ENCODE measurements at places on chromosomes 2 and 18. TPM values are rescaled to one million over a fixed set of nuclear protein-coding genes. Genes with fewer than 3 reads are reported as not detected.

Gene IDH1
- total RNA-seq = 122 TPM

Gene COLEC12
- 93.7 TPM for total RNA-seq

Gene PRLH
- total RNA-seq = not detected

Gene PPIL3
- total RNA-seq = 40.0 TPM

Gene CHRND
- total RNA-seq = 1.7 TPM

Gene FIGLA
- not detected for total RNA-seq

Gene NEB
- total RNA-seq = 9.6 TPM

Gene CHRNG
- not detected for total RNA-seq

Gene TCF23
- total RNA-seq = 1.7 TPM

Gene SEPTIN10
- total RNA-seq = 121 TPM

Gene UGT1A3
- total RNA-seq = not detected

Gene IL36A
- total RNA-seq = not detected

Gene SERPINB11
- total RNA-seq = 16.6 TPM

Gene GNAL
- 2.9 TPM for total RNA-seq

Gene GALM
- total RNA-seq = 15.4 TPM

Gene SPEG
- total RNA-seq = 61.9 TPM

Gene GPAT2
- 2.6 TPM for total RNA-seq

Gene C1QL2
- 0.48 TPM for total RNA-seq

Gene BIN1
- 47.7 TPM for total RNA-seq

Gene THSD7B
- total RNA-seq = 2.2 TPM

Gene RUFY4
- 13.7 TPM for total RNA-seq

Gene POTEI
- 0.96 TPM for total RNA-seq

Gene SIX3
- total RNA-seq = not detected

Gene TMEM37
- not detected for total RNA-seq

Gene WDPCP
- total RNA-seq = 31.1 TPM

Gene EGR4
- total RNA-seq = 1.4 TPM

Gene TRMT61B
- 14.0 TPM for total RNA-seq

Gene DHRS9
- 3.1 TPM for total RNA-seq

Gene NPHP1
- 14.7 TPM for total RNA-seq

Gene GULP1
- total RNA-seq = 64.3 TPM

Gene UGT1A10
- 0.48 TPM for total RNA-seq

Gene TEKT4
- 1.9 TPM for total RNA-seq

Gene ANXA4
- total RNA-seq = 56.8 TPM

Gene IL1B
- 3.1 TPM for total RNA-seq

Gene CLEC4F
- not detected for total RNA-seq

Gene ZNF521
- total RNA-seq = 50.6 TPM

Gene PKDCC
- total RNA-seq = 93.2 TPM

Gene ZC3H15
- 54.9 TPM for total RNA-seq

Gene TANK
- 134 TPM for total RNA-seq

Gene KCNG2
- 2.6 TPM for total RNA-seq

Gene FOXI3
- 1.7 TPM for total RNA-seq

Gene ANKRD53
- total RNA-seq = not detected

Gene VSNL1
- total RNA-seq = 7.7 TPM

Gene CD28
- total RNA-seq = 13.0 TPM

All from umbilical cord (tissue), 2 donors.